ENCODE measurements at places on chromosomes 6 and 20.
A peak's percentile ranks its signal among the peaks of the same experiment; 100 is the strongest.

DNA sequence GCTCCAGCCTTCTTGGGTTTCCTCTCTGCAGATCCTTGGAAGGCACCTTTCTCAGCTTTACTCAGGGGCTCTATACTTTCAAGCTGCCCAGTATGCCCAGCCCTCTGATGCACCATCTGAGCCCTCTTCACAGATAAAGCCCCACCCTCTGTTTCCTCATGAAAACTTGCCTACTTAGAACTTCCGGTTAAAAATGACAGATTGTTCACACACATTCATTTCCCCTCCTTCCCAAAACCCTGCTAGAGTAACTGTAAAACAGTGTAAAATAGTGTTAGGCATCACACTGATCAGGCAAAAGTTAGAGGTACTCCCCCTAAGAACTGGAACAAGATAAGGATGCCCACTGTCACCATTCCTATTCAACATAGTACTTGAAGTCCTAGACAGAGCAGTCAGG is 14.0 kb upstream of the GCM1 start:
- no peak for DNase-seq

DNA sequence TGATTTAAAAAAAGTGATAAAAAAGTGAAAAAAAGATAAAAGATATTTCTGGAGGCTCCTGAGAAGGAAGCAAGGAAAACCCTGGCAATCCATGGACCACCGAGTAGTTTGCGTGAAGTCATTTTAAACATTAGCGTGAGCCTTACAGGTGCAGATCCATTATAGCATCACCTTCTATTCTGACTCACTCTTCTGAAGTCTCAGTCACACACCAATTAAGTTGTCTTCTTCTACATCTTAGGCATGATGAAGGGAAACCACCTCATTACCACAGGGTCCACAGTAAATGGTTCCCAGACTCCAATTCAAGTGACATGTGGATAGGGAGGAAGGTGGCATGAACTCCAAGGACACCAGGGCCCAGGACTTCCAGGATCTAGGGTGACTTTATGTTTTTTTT is 99.1 kb downstream of the GJA10 start:
- DNase-seq, result no peak

GRCh38 chr6:37602346-37602745 is 95.3 kb downstream of the MDGA1 start:
- DNase-seq, result no peak

GRCh38 chr6:19175023-19175422 is 662.1 kb upstream of the ID4 start:
- DNase-seq, result no peak

DNA sequence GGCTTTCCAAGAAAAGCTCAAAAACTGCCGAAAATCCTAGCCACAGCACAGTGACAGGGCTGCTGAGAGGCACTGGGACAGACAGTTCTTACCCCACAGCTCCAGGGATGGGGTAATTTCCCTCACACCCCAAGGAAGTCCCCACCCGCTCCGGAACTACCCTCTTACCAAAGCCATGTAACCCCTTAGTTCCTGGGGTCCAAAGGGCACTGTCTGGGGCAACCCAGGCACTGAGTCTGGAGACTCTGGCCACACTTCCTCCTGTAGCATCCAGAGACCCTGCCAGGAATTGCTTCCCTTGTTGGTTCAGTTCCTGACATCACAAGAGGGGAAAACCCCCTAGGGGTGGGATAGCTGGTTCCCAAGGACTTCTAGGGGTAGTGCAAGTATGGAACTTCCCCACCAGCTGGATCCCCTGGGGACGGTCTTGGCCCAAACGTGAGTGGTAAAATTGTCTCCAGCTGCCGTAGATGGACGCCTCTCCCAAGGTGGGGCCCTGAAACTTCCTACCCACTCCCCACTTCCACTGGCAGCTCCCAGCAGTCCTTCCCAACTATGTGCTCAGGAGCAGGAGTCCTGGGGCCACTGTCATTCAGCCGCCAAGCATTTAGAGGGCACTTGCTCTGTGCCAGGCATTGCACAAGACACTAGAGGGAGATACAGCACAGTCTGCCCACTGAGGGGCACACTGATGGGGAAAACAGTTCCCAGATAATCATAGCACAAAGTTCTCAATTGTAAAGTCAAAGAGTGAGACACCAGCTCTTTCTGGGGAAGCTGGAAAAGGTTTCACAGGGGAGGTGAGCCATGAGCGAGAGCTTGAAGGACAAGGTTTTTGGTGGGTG is 17.2 kb upstream of the HCK start:
- no peak for DNase-seq

- no peak for DNase-seq
Measured at GRCh38 chr20:43682446-43682845, 15.5 kb downstream of the MYBL2 start.

GRCh38 chr6:46419576-46420002 is 71.7 kb downstream of the RCAN2 start:
- DNase-seq, result peak; percentile 21

DNA sequence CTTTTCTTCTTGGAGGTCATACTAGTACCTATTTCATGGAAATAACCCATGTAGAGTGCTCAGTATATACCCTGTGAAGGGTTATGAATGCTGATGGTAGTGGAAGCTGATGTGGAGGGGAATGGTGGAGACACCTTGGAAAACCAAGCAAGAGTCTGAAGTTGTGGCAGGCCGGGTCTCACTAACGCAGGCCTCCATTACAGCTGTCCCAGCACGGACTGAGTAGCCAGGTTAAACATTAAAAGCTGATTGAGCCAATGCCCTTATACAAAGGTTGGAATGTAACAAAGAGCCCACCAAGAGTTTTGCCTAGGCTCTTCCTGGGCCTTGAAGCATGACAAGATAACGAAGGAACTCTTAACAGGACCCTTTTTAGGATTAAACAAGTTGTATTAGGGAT is 2.1 kb upstream of the PCMTD2 start:
- no peak for DNase-seq

DNA sequence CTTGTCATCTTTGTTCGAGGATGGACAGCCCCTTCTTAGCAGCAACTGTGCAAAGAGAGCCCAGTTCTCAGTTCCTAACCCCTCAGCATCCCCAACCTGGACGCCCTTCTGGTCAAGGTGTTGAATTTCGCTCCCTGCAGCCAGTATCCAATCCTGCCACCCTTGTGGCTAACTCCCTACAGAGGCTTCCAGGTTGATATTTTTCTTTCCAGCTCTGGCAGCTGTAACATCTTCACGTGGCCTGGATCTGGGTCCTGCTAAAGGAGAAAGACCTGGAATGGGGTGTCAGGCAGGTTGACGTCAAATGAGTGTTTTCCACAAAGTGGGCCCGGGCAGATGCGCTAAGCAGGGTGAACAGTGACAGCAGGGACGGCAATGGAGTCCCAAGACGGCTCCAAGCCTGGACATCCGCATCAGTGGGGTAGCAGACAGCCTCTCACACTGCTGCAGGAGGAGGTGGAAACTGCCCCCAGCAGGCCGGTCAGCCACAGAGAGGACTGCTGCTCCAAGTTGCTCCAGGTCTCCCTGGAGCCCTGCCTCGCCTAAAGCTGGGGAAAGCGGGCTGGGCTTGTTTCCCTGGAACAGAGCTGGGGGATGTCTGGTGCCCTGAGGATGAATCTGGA is 1.0 kb upstream of the YTHDF1 start:
- no peak for DNase-seq

DNA sequence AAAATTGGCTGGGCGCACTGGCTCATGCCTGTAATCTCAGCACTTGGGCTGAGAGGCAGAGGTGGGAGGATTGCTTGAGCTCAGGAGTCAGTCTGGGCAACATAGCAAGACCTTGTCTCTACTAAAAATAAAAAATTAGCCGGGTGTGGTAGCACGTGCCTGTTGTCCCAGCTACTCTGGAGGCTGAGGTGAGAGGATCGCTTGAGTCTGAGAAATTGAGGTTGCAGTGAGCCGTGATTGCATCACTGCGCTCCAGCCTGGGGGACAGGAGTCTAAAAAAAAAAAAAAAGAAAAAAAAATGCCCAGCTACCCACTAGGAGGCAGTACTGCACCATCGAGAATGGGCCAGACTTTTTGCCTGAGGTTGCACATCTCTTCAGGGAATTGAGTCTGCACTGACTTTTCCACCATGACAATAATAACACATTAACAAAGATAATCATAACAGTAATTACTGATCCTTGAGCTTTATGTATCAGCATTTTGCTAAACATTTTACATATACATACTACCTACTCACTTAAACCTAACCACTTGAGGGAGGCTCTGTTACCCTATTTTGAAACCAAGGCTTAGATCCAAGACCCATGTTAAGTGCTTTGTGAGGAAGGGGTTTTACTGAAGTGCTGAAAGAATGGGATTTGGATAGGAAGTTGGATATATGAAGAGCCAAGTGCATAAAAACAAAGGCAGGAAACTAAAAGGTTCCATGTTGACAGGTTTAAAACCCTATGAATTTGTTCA is 21.0 kb downstream of the SRSF3 start:
- DNase-seq, result peak; percentile 55

GRCh38 chr20:25372584-25373336 is 17.9 kb downstream of the ABHD12 start:
- no peak for DNase-seq

GRCh38 chr6:14472255-14472985 is 354.8 kb downstream of the CD83 start:
- DNase-seq, result no peak

DNA sequence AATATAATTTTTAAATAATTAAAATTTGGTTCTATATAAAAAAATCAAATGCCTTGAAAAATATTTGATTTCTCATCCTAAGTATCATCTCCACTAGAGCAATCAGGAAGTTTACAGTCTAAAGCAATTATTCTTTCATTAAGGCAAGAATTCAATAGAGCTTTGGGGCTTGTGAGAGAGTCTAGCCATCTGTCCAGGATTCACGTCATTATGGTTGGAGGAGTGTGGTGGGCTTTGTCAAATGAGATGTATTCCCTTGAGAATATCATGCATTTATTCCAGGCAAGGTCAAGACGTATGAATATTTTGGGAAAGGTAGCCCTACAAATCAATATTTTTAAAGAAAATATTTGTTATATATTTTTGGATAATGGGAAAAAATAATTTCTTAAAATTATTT is 132.4 kb downstream of the ELOVL4 start:
- DNase-seq, result no peak

GRCh38 chr6:81731814-81732213 is 20.7 kb downstream of the TENT5A start:
- DNase-seq, result no peak

All from stimulated activated CD4-positive, alpha-beta T cell treated with anti-CD3 and anti-CD28 coated beads, Interleukin-12 subunit alpha, Interleukin-12 subunit beta, amount 100 ng/mL, for 48 hours (primary cell).